Hematopoietic multipotent progenitor cell treated with erythropoietin and hydrocortisone succinate and interleukin-3 and kit ligand, for 6 days (in vitro differentiated cells): ENCODE measurements at places on chromosomes 2 and 18.
A peak's percentile ranks its signal among the peaks of the same experiment; 100 is the strongest.

GRCh38 chr18:56202678-56203077 is 435.7 kb downstream of the TXNL1 start:
- no peak for DNase-seq

DNA sequence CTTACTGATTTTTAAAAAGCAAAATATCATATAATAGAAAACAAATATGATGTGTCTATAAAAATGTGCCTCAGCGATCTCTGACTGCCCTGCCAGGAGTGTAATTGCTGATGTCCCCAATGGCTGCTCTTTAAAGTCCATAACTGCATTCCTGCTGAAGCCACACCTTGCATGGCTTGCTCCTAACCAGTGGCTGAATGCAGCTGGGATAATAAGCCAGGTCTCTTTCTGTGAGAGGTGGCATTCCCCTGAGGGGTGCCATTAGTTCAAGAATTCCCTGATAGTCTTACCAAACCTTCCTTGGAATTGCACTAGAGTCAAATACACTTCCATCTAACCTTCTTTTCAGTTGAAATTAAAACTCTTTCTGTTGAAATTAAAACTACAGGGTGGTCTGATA is 125.8 kb upstream of the ZNF804A start:
- no peak for DNase-seq

DNA sequence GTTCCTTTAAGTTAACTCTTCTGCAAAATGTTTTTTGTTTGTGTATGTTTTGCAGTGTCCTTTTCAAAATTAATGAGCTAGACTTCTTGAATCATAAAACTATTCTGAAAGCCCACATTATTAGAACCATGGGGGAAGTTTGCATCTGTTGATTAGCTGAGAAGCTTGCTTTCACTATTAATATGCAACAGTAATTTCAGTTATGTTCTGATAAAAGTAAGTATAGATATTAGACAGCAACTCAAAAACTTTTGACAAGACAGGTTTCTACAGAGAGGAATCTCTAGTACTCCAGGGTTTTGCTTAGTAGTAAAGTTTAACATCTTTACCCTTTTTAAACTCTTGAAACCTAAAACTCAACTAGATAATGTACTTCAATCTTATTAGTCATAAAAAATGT is 147.8 kb downstream of the UBE2E3 start:
- DNase-seq = no peak

DNA sequence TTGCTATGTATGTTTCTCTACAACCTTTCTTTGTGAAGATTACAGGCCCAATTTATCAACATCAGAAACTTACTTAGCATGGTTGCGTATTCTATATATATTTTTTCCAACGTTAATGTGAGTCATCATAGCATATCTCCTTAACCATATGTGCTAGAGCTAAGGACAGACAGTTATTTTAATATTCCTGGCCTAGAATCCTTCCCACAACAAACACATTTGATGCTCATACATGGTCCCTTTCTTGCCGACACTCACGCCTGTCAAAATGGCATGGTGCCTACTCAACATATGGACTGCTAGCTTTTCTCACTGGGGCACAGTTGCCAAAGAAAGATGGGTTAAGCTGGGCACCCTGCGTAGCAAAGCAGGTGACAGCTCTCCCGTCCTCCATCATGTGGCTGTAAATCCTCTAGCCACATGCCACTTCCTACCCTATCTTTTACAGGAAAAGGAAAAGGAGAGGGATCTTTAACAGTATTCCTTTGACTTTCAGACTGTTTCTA is 75.2 kb upstream of the GALNT5 start:
- DNase-seq = peak; percentile 41

- peak; percentile 27 for DNase-seq
These were observed 2.5 kb upstream of the SP100 start for GRCh38 chr2:230413479-230413878.

- no peak for DNase-seq
These were observed 70.7 kb downstream of the SOS1 start for GRCh38 chr2:39050109-39050508.

DNA sequence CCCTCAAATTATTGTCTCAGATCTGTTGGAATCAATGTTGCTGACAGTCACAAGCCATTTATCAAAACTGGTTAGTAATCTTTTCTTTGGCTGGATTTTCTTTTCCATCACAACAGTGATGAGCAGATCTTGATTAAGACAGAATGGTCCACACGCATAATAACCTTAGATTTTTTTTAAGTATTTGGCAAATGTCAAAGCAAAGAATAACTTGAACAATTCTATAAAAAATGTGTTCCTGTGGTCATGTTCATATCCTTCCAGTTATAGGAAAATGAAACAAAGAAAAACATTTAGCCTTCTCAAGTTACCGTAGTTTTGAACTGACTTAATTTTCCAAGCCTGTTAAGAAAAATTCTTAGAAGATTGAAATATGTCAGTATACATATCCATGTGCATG is 659.9 kb upstream of the ID2 start:
- no peak for DNase-seq

GRCh38 chr2:88667219-88667618 is 24.3 kb upstream of the RPIA start:
- no peak for DNase-seq

GRCh38 chr18:6994056-6994770 is 123.4 kb downstream of the LAMA1 start:
- no peak for DNase-seq
